ENCODE measurements at places on chromosomes 11 and 22. TPM values are rescaled to one million over a fixed set of nuclear protein-coding genes. Genes with fewer than 3 reads are reported as not detected.

Gene NCAM1
- total RNA-seq, result 0.33 TPM

Gene PANX2
- total RNA-seq, result 51.7 TPM

Gene KCNK7
- not detected for total RNA-seq

Gene C11orf16
- not detected for total RNA-seq

- H3K27ac ChIP-seq, result no peak overlapping the region
- H3K36me3 ChIP-seq, result peaks cover 42% of the 10 kb centered on the region
- H3K4me1 ChIP-seq, result peaks cover 10% of the 10 kb centered on the region
- H3K4me3 ChIP-seq, result no peak overlapping the region
- H3K27me3 ChIP-seq, result no peaks in the 10 kb centered on the region
Measured at GRCh38 chr11:71443736-71444445, 4.3 kb downstream of the DHCR7 start.
